ENCODE measurements at places on chromosomes 1 and 21. TPM values are rescaled to one million over a fixed set of nuclear protein-coding genes. Genes with fewer than 3 reads are reported as not detected.

DNA sequence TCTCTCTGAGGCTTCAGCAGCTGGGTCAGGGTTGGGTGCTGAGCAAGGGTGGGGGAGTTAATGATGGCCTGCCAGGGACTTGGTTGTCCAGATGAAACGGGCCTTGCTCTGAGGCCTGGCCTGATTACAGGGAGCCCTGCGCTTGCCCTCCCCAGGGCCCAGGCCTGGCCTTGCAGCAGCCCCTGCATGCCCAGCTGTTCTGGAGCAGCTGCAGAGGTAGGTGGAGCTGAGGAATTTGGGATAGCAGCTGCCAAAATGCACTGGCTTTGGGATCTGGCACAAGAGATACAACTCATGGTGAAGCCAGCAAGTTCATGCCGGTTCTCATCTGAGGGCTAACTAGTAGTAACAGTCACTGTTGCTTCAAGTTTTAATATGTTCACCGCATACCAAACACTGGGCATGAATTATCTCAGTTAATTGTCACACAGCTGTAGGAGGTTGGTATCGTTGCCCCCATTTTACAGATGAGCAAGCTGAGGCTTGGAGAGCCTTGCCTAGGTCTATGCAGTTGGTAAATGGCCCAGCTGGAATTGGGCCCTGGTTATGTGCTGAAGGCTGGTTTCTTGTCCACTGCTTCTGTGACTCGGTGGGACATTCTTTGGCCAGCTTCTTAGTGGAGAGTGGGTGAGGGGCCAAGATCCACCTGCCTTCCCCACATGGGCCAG is 7.3 kb upstream of the SERINC2 start:
- peaks cover 9% of the 10 kb centered on the region for H3K27me3 ChIP-seq
- no peak overlapping the region for H3K27ac ChIP-seq
- no peaks in the 10 kb centered on the region for H3K36me3 ChIP-seq
- H3K4me1 ChIP-seq: no peaks in the 10 kb centered on the region
- H3K4me3 ChIP-seq: no peak overlapping the region

GRCh38 chr1:81912383-81912782 is 111.6 kb downstream of the ADGRL2 start:
- no peaks in the 10 kb centered on the region for H3K4me1 ChIP-seq
- peaks cover 5% of the 10 kb centered on the region for H3K36me3 ChIP-seq
- no peak for DNase-seq
- H3K4me3 ChIP-seq: no peak overlapping the region

- no peaks in the 10 kb centered on the region for H3K4me1 ChIP-seq
- H3K27ac ChIP-seq: no peak overlapping the region
- H3K36me3 ChIP-seq: no peaks in the 10 kb centered on the region
- no peaks in the 10 kb centered on the region for H3K27me3 ChIP-seq
These were observed 336.1 kb upstream of the ZP4 start for GRCh38 chr1:238226810-238227209.

GRCh38 chr1:27522432-27523336 is 32.7 kb upstream of the WASF2 start:
- peaks cover 85% of the 10 kb centered on the region for H3K4me1 ChIP-seq
- H3K4me3 ChIP-seq: peak overlapping the region; percentile 28
- DNase-seq: peak; percentile 70
- peak overlapping the region; percentile 67 for H3K27ac ChIP-seq

GRCh38 chr1:221157026-221157761 is 278.0 kb downstream of the HLX start:
- no peaks in the 10 kb centered on the region for H3K27me3 ChIP-seq
- no peak for DNase-seq
- H3K4me1 ChIP-seq: no peaks in the 10 kb centered on the region

- H3K27ac ChIP-seq: no peak overlapping the region
- H3K27me3 ChIP-seq: no peaks in the 10 kb centered on the region
- H3K4me3 ChIP-seq: no peak overlapping the region
- no peak for DNase-seq
- no peaks in the 10 kb centered on the region for H3K36me3 ChIP-seq
These were observed 158.4 kb downstream of the GDAP2 start for GRCh38 chr1:117770981-117771531.

Gene YARS1
- 96.7 TPM for total RNA-seq
